ENCODE measurements at places on chromosomes 13 and 19. TPM values are rescaled to one million over a fixed set of nuclear protein-coding genes. Genes with fewer than 3 reads are reported as not detected.

The GDF15 gene
- 3.3 TPM for total RNA-seq

The PSG3 gene
- 0.64 TPM for total RNA-seq

The FXYD3 gene
- total RNA-seq: 0.64 TPM

The PAN3 gene
- 12.9 TPM for total RNA-seq

The ZNF556 gene
- not detected for total RNA-seq

The SIX5 gene
- total RNA-seq: 8.7 TPM

The ANGPTL8 gene
- total RNA-seq: not detected

The NLRP7 gene
- not detected for total RNA-seq

The ZNF653 gene
- 5.2 TPM for total RNA-seq

The RGS9BP gene
- 0.66 TPM for total RNA-seq

The IZUMO2 gene
- total RNA-seq: not detected

The IRGC gene
- total RNA-seq: not detected

The DPF1 gene
- 8.3 TPM for total RNA-seq

The ZNF112 gene
- 7.0 TPM for total RNA-seq

The HDGFL2 gene
- total RNA-seq: 36.1 TPM

The PROZ gene
- not detected for total RNA-seq

The CERS1 gene
- total RNA-seq: 1.1 TPM

The PRTN3 gene
- total RNA-seq: not detected

The PABPC3 gene
- 0.02 TPM for total RNA-seq

The UFM1 gene
- total RNA-seq: 56.9 TPM

The KLHL1 gene
- total RNA-seq: not detected

The LIM2 gene
- total RNA-seq: not detected

The LYPD5 gene
- 2.1 TPM for total RNA-seq

The HCST gene
- total RNA-seq: not detected

The WDR88 gene
- not detected for total RNA-seq

The CEACAM3 gene
- total RNA-seq: not detected

The STX10 gene
- total RNA-seq: 122 TPM

The DACT3 gene
- total RNA-seq: 1.4 TPM

The CYP4F3 gene
- not detected for total RNA-seq

The SLC25A23 gene
- 25.3 TPM for total RNA-seq

The FCER2 gene
- not detected for total RNA-seq

The HPN gene
- not detected for total RNA-seq

The MAST3 gene
- 4.6 TPM for total RNA-seq

The CRB3 gene
- 0.34 TPM for total RNA-seq
